Adipocyte (in vitro differentiated cells): ENCODE measurements at places on chromosomes 7 and 10.

GRCh38 chr10:68572151-68572550 lies 12.0 kb downstream of the TET1 start:
- no peak for DNase-seq

DNA sequence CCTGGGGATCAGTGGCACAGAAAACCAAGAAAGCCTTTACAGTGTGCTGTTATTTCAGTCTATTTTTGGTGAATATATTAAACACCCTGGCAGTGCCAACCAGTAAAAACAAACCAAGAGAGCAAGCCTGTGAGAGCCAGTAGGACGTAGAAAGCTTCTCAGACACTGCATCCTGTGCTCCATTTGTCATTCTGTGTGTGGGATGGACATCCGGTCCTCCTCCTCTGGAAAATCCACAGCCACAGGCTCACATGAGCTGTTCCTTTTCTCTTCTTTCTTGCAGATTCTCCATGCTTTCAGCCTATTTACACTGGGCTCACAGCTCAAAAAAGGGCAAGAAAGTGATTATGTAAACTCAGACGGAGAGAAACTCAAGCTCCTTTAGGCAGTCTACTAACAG lies 119.7 kb upstream of the YAE1 start:
- DNase-seq: no peak

GRCh38 chr7:127888825-127889224 lies 142.4 kb downstream of the LRRC4 start:
- DNase-seq: no peak

- peak; percentile 36 for DNase-seq
Observed at GRCh38 chr7:5452937-5453540, 29.4 kb upstream of the TNRC18 start.

DNA sequence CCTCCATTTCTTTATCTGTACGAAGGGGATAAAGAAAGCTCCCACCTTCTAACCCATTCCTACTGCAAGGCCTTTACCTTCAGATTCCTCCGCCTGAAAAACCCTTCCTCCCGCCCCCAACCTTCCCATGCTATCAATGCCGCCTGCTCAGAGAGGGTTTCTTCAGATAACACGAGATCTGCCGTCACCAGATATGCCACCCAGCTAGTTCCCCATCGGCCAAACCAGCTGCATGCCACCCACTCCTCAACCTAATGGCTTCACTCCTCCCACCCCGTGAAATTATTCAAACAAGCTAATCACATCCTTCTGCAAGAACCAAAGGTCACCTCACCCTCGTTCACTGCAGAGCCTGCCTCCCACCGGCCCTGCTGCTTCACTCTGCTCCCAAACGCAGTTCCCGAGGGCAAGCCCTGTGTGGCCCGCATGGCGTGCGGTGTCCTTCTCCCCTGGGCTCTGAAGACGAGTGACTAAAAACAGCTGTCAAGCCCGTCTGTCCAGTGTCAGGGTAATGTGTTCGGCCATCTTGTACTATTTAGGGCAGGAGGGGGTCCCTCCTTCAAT lies 46.8 kb upstream of the TMEM213 start:
- DNase-seq: no peak

DNA sequence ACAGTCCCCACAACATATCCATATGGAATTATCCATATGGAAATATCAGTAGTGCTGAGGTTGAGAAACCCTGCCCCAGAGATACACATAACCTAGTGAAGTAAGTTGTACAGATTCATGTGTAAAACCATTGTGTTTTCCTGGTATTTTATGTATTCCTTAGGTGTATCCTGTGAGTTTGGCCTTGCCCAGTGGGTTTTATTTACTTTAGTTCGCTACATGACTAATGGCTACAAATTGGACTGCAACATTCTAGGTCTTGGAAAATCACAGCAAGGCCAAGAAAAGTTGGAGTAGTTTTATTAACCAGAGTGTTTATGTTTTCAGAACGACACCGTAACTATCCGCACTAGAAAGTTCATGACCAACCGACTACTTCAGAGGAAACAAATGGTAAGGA lies 1.4 kb downstream of the RPS24 start:
- DNase-seq: no peak

DNA sequence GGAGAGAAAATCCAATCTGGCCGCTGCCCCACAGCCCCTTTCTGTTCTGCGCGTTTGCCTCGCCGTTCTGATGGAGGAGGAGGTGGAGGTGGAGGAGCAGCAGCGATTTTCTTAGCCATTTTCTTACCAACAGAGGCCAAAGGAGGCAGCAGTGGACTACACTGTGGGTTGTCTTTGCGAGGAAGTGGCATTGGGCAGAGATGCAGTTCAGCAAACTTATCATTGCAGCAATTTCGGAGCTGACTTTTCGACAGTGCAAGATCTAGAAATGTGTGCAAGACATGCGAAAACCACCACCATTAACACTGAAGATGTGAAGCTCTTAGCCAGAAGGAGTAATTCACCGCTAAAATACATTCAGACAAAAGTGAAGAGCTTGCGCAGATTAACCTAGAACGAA lies 1.9 kb upstream of the ARL4A start:
- DNase-seq: peak; percentile 38

DNA sequence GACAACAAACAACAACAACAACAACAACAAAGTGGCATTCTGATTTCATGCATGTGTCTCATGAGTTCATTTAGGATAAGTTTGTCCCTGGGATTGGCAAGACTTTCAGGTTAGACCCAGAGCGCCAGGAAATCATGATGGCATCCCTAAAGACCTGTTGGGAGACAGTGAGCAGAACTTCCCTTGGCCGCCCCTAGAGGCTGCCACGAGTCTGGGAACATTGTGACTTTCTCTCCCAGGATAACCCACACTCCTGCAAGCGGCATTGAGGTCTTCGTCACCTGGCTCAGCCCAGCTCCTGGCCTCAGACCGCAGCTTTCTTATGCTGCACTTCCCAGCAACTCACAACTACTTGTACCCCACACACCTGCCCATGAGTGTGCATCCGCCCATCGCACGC lies 80.5 kb upstream of the RNF32 start:
- no peak for DNase-seq

- DNase-seq: peak; percentile 54
Observed at GRCh38 chr7:121278120-121279021, 50.4 kb upstream of the WNT16 start.

- no peak for DNase-seq
Observed at GRCh38 chr10:100847440-100847839, 65.3 kb upstream of the SLF2 start.

- DNase-seq: no peak
Observed at GRCh38 chr7:69186974-69187373, 411.3 kb upstream of the AUTS2 start.

GRCh38 chr10:29345910-29346209 lies 57.0 kb downstream of the LYZL1 start:
- DNase-seq: no peak

GRCh38 chr7:17436126-17436525 lies 137.7 kb downstream of the AHR start:
- DNase-seq: no peak

DNA sequence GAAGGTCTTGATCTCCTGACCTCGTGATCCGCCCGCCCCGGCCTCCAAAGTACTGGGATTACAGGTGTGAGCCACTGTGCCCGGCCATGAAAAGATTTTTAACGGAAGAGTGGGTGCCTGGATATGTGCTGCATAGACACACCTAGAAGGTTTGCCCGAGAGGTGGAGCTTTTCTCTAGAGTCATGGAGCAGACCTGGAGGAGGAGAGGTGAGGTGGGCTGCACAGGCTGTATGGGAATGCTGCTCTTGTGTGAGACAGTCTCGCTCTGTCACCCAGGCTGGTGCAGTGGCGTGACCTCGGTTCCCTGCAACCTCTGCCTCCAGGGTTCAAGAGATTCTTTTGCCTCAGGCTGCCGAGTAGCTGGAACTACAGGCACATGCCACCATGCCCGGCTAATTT lies 103.3 kb downstream of the ACTR3B start:
- no peak for DNase-seq

- no peak for DNase-seq
Observed at GRCh38 chr10:59748834-59749233, 4.4 kb downstream of the MRLN start.

DNA sequence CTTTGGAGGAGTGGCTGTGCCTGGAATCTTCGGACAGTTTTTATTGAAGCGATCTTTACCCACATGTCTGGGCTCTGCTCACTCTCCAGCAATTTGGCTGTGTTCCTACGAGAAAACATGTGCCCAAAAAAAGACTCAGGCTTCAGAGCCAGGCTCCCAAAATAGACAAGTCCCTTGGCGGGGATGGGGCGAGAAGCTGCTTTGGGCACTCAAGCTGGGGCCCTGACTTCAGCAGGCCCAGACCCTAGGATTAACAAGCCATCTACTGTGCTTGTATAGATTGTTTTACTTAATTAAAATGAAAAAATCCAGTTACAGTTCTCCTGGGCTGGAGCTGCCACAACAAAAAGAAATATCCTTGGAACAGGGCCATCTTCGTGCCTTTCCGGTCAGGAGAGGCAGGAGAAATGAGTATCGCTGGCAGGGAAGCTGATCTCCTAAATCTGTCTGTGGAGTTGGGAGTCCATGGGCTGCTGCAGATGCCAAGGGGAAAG lies 51.4 kb upstream of the PDCD4 start:
- DNase-seq: peak; percentile 47

GRCh38 chr7:28999895-29000716 lies 42.0 kb upstream of the TRIL start:
- no peak for DNase-seq

DNA sequence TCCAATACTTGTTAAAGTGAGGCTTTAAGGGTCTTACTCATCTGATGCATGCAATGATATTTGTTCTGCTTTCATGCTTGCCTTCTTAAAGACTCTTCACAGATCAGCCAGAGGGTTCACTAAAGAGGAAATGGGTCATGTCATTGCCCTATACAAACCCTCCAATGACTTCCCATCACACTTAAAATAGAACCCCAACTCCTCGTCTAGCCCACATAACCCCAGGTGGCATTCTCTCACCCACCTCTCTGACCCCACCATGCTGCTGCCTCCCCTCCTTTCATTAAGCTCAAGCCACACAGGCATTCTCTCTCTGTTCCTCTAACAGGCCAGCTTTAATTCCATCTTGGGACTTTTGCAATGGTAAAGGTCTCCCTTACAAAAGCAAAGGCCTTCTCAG lies 253.6 kb downstream of the GRID1 start:
- DNase-seq: no peak

DNA sequence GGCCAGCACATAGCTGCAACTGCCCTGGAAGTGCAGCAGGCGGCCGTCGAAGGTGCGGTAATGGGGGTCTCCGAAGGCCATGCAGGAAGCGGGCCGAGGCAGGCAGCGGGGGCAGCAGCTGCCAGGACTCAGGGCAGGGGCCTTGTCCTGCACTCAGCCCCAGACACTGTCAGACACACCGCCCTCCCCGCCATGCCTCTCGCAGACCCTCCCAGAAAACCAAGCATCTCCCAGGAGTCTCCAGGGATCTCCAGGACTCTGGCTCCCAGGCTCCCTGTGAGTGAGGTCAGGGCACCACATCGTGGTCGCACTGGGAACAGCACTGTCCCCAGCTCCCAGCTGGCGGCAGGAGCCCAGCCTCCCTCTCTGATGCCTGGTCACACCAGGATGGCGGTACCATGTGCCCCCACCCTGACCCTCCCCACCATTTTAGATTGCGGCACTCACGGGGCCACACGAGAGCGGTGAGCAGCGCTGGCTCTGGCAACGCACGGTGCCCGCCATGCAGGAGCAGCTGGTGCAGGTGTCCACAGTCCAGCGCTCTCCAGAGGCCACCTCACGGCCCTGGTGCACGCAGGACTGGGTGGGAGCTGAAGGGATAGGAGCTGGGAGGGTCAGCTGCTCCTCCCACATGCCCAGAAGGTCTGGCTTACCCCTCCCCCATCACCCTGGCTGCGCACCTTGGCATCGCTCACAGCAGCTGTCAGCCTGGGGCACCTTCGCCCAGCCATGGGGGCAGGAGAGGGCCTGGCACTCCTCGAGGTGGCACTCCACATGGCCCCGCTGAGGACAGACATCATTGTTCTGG lies 17.5 kb downstream of the ATP6V1F start:
- DNase-seq: peak; percentile 82

DNA sequence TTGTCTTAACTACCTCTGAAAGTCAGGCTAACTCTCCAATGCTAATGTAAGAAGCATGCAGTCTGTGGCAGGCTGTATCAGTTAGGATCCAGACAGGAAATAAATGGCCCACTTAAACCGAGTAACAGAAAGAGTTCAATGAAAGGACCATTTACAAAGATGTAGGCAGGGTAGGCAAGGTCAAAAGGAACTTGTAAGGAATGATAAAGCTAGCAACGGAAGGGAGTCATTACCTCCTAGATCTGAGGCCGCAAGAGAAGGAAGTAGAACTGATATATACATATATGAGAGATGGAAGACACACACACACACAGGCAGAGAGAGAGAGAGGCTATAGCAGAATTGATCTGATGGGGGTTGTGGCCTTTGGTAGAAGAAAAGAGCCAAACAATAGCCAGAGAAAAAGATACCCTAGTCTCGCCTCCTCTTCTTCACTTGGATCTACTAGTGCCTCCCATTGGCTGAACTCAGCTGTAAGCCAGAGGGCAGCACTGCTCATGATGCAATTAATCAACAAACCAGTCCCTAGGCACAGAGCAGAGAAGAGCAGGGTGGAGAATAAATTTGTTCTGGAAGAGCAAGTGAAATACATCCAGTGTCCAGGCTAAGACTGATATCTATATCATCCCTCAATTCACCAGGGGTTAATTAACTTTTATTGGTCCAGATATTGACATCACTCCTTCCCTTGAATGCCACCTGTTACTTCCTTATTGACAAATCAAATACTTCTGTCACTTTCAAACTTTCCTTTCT lies 91.2 kb downstream of the LSMEM1 start:
- DNase-seq: no peak

- DNase-seq: no peak
Observed at GRCh38 chr10:49742683-49743463, 19.2 kb downstream of the OGDHL start.

DNA sequence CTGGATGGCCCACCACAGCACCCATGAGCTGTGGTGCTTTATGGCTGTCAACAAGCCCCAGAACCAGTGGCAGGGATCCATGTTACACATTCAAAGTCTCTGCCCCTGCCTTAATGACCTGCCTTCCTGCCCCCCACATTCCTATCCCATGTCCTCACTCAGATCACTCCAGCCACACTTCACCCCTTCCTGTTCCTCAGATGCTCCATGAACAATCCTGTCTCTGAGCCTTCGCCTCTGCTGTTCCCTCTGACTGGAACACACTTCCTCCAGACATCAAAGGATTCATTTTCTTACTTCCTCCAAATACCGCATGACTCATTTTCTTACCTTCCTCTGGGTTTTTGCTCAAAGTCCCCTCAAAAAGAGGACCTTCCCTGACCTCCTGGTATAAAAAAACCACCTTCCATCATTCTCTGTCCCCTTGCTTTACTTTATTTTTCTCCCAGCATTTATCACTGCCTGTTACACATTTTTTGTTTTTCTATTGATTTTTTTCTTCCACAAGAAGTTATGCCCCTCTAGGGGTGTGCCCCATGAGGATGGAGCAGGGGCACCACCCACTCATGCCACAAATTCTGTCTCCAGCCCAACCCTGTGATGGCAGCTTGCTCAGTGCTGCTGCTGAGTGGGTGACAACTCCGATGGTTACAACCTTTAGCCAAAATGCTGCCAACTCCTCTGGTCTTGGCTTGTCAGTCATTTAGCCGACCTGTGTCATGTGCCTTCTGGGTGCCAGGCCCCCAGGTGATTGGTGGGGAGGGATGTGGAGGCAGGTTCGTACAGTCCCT lies 18.2 kb downstream of the COL13A1 start:
- no peak for DNase-seq
